ENCODE measurements at places on chromosomes 2 and 18.

DNA sequence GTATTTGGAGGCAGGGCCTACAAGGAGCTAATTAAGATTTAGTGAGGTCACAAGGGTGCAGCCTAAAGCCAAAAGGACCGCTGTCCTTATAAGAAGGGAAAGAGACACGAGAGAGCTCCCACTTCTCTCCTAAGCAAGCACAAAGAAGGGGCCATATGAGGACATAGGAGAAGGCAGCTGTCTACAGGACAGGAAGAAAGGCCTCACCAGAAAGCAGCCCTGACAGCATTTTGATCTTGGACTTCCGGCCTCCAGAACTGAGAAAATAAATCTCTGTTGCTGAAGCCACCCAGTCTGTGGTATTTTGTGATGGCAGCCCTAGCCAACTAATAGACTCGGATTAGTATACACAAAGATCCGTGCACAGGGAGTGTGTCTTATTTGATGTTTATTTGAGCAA, 139.7 kb downstream of the B3GNT2 start:
- no peak for DNase-seq

GRCh38 chr2:186328838-186329237, 157.2 kb upstream of the ZC3H15 start:
- DNase-seq: no peak

DNA sequence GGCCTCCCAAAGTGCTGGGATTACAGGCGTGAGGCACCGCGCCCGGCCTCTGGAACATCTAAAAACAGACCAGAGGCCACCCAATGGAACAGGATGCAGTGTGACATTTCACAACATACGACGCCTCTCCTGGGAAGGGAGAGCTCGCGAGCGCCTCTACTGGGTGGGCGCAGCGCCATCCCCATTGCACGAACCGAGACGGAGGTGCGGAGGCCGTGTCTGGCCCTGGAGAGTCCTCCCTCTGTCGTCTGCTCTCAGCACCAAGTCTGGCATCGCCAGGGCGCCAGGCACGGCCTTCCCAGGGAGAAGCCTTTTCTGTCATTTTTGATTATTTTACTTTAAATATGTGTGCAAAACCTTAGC, 9.4 kb upstream of the GBX2 start:
- DNase-seq: no peak

- DNase-seq: no peak
Measured at GRCh38 chr2:42102024-42102590, 54.3 kb downstream of the PKDCC start.

GRCh38 chr2:66539452-66539851, 104.5 kb downstream of the MEIS1 start:
- no peak for DNase-seq

- peak; percentile 54 for DNase-seq
Measured at GRCh38 chr2:199739413-199740110, 111.4 kb downstream of the FTCDNL1 start.

- DNase-seq: peak; percentile 51
Measured at GRCh38 chr2:229124136-229124535, 147.0 kb downstream of the PID1 start.

GRCh38 chr18:77124452-77124922, 8.1 kb downstream of the MBP start:
- DNase-seq: no peak

- DNase-seq: no peak
Measured at GRCh38 chr2:105877945-105878344, 133.2 kb downstream of the NCK2 start.

- DNase-seq: no peak
Measured at GRCh38 chr2:70903171-70903570, 32.5 kb upstream of the ATP6V1B1 start.

GRCh38 chr2:109499566-109499965, 114.2 kb downstream of the SEPTIN10 start:
- no peak for DNase-seq

GRCh38 chr18:69226971-69227370, 173.7 kb upstream of the DOK6 start:
- DNase-seq: no peak

GRCh38 chr2:165969227-165969626, 15.7 kb upstream of the TTC21B start:
- DNase-seq: no peak

- peak; percentile 35 for DNase-seq
Measured at GRCh38 chr2:9556121-9556743, 602 bp upstream of the ADAM17 start.

DNA sequence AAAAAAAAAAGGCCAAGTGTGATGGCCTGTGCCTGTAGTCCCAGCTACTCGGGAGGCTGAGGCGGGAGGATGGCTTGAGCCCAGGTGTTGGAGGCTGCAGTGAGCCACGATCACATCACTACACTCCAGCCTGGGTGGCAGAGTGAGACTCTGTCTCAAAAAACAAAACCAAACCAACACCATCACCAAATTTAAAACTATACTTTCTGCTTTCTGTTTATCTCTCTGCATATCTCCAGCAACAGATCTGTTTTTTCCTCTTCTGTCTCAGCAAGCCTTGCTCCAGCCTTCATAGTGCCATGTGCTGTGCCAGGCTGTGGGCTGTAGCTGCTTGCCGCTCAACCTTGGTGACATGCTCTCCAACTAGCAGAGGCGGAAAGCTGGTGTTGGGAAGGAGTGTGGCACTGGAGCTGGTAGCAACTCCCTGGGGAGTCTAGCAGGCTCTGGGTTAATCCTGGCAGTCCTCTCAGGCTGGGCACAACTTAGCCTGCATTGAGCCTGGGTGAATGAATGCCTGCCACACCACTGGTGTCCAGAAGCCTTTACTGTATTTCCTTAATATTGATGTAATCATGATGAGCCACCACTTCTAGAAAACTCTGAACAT, 204.1 kb downstream of the LDLRAD4 start:
- no peak for DNase-seq

DNA sequence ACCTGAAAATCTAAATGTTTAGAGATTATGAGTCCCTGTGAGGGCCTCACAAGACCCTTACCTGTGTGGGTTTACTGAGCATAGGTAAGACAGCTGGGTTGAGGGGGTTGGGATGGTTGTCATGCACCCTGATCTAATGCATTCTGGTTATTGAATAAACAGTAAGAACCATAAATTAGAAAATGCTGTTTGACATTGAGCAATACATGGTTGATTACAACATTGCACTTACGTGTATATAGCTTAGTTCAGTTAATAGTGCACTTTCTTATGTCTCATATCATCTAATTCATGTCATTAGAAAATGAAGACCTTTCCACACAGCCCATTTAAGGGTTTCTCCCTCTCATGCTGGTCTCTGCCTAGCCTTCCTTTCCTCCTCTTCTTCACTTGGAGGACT, 253.5 kb upstream of the ATP5MC3 start:
- DNase-seq: no peak

DNA sequence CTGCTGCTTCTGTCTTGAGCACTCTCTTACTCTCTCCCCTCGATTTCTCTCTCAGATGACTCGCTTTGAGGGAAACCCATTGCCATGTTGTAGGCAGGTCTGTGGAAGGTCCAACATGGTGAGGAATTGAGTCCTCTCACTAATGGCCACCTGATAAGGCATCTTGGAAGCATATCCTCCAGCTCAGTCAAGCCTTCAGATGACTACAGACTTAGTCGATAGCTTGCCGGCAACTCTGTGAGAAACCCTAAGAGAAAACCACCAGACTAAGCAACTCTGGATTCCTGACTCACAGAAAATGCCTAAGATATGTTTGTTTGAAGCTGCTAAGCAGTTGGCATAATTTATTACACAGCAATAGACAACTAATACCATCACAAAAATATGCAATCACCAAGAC, 51.2 kb downstream of the WDR75 start:
- DNase-seq: no peak

- no peak for DNase-seq
Measured at GRCh38 chr18:31185186-31185950, 22.7 kb upstream of the DSC1 start.

DNA sequence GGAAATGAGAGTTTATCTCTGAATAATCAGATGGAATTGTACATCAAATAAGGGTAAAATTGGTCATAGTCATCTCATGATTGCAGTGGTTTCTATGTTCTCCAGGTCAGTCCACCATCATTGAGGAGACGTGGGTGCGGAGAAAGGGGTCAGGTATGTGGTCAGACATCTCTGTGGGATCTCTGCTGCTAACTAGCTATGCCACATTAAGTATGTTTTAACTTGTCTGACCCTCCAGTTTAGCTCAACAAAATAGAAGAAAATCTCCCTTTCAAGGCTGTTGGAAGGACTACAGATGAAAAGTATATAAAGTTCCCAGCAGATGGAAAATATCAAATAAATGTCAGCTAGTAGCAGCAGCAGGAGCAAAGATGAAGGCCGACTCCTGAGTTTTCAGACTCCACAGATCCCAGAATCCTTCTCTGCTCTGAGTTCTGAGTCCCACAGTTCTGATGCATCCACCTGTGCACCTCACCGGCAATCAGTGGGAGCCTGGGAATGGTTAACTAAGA, 106.6 kb upstream of the CYP1B1 start:
- DNase-seq: no peak

- DNase-seq: no peak
Measured at GRCh38 chr2:199910338-199911051, 598 bp upstream of the C2orf69 start.

DNA sequence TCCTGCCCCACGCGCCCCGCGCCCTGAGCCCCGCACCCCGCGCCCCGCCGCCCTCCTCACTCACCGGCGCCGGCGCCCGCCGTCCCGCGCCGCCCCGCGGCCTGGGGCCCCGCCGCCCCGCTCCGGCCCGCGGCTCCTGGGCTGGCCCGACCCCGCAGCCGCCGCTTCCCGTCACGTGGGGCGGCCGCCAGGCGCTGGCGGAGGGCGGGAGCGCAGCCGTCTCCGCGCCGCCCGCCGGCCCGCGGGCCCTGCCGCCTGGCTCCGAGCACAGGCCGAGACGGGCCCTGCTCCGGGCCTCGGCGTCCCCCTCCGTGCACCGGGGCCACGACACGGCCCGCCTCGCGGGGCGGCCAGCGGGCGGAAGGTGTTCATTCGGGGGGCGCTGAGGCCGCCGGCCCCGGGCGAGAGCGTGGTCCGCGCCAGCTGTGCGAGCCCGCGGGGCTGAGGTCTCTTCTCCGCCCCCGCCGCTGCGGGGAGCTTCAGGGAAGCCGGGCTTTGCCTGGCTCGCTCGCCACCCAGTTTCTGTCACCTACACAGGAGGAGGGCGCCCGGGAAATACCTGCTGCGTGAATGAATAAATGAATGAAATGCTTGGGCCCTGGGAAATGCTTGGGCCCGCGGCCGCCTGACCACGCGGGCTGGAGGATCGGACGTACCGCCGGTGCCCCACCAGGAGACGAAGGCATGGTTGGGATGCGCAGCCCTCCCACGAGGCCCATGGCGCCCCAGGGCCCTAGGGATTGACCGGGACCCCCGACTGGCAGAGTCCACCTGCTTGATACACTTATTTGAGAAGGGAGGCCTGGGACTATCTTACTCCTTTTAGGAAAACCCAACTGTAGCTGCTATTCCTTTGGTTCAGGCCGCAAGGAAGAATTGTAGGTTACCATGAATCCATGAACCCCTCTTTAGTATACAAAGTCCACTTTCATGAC, at the start of gene TGFBRAP1:
Gene TGFBRAP1, minus strand, starts transcription at position 175 of the 935 bp plus-strand sequence. CDS start 21,434 bp downstream, outside the sequence.
- peak; percentile 35 for DNase-seq

DNA sequence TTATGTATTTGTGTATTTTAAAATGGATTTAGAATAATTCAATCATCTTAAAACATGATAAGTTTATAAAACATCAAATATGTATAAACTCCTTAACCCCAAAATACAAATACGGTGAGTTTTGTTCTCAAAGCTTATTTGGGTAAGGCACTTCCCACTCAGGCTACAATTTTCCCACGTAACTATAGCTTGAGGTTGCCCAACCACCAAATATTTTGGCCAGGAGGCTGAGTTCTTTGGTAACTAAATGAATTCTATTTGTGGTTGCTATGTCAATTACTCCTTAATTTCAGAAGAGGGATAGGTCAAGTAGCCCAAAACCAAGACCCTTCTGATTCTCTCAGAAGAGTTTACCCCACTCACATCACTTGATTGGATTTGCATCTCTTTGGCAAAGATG, 70.4 kb downstream of the MYL12B start:
- DNase-seq: no peak

DNA sequence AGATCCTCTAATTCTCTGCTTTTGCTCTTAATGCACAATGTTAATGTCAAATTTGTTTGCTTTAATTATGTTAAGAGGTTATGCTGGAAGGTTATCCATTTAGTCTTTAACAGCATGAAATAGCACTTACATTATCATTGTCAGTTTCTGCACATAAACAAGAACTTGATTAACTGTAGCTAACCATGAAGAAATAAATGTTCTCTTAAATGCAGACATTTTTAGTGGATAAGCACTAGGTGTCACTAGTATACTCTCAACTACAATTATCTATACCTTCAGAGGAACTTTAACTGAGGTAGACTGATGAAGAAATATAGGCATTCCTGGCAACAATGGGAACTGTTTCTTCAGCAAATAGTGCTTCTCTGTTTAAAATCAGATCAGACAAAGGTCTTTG, 178.8 kb upstream of the CHST9 start:
- no peak for DNase-seq

DNA sequence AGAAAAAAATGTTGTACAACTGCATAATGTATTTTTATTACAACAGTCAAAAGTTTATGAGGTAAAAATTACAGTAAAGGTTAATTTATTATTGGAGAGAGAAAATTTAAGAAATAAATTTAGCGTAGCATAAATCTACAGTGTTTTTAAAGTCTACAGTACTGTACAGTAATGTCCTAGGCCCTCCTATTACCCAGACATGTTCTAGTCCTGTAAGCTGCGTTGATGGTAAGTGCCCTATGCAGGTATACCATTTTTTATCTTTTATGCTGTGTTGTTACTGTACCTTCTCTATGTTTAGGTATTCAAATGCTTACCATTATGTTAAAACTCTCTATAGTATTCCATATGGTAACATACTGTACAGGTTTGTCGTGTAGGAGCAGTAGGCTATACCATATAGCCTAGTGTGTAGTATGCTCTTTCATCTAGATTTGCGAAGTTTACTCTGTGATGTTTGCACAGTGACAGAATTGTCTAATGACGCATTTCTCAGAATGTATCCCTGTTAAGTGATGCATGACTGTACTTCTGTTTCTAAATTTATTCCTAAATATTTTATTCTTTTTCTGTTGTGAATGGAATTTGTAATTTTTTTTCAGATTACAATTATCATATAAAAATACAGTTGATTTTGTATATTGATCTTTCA, 24.5 kb downstream of the ABI2 start:
- no peak for DNase-seq

DNA sequence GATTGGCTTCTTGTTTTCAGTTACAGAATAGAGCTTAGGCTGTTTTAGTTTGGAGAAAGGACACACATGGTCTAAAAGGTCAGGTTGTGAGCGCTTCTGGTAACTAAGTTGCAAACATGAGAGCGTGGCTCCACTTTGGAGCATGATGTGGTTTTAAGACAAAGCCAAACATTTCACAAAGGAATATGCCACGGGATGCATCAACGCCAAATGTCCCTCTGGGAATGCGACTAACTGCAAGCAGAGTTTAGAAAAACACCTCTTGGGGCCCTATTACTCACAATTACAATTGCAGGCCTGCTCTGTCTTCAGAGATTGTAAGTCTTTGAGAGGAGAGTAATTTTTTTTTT, 25.4 kb downstream of the MYO7B start:
- DNase-seq: no peak
